ENCODE measurements at places on chromosomes 16 and 17.

DNA sequence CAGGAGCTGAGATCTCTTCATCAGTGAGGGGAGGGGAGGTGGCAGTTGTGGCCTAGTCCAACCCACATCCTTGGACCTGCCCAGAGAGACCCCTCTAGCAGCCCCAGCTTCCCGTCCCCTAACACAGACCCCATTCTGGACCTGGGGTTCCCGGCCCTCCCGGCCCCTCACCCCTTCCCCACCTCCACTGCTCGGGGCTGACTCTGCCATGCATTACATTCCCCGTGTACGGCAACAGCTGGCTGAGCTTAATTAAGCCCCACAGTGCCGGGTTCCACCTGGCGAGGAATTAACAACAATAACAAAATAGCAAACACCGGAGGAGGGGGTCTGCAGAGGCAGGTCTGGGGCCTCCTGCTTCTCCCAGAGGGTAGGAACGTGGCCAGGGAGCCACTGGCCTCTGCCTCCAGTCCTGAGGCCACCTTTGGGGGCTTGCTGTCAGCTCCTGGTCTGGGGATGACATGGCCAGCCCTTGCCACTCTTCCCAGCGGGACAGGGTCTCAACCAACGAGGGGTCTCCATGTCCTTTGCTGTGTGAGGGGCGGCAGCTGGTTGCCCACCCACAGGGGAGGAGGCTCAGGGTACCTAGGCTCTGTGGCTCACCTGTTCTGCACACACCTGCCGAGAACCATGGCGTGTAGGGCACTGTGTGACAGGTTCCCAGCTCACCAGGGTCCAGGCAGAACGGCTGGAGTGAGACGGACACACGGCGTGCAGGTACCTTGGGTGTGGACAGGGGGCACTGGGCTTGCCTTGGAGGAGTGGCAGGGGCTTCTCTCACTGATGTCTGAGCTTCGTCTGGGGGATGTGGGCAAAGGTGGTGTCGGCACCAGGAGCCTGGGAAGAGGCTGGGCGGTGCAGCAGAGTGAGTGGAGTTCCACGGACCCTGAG, 46.9 kb upstream of the CBFA2T3 start:
- no peak for DNase-seq

DNA sequence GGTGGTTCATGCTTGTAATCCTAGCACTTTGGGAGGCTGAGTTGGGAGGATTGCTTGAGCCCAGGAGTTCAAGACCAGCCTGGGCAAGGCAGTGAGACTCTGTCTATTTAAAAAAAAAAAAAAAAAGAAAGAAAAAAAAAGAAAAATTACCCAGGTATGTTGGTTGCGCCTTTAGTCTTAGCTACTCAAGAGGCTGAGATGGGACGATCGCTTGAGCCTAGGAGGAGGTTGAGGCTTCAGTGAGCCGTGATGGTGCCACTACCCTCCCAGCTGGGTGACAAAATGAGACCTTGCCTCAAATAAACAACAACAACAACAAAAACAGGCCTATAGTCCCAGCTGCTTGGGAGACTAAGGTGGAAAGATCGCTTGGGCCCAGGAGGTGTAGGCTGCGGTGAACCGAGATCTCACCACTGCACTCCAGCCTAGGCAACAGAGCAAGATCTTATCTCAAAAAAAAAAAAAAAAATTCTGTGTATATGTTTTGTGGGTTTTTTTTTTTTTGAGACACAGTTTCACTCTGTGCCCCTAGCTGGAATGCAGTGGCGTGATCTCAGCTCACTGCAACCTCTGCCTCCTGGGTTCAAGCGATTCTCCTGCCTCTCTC, 12.5 kb upstream of the ANKRD40CL start:
- DNase-seq: no peak

- no peak for DNase-seq
Measured at GRCh38 chr16:3256866-3257465, 533 bp upstream of the MEFV start.

DNA sequence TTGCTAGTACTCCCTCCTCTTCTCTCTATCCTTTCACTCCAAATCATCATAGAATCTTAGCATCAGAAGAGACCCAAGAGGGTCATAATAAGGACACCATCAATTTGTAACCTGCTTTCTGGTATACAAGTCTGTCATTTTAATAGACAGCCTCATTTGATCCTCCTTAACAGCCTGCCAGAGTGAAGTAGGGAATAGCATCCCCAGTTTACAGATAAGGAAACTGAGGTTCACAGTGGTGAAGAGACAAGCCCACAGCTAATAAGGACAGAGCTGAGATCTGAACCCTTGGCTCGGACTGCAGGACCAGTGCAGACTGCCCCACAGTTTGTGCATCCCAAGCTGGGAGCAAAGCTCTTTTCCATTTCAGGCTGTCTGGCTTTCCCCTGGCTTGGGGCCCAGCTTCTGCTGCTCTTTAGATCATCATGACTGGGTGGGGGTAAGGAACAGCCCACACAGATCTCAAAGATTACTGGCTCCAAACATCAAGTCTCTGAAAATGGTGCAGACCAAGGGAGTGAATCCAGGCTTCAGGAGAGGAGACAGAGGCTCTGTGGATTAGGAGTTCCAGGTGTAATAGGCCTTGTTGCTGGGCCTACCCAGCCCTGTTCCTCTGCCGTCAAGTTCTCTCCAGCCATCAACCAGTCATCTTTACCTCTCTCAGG, 10.3 kb upstream of the IGFBP4 start:
- no peak for DNase-seq

DNA sequence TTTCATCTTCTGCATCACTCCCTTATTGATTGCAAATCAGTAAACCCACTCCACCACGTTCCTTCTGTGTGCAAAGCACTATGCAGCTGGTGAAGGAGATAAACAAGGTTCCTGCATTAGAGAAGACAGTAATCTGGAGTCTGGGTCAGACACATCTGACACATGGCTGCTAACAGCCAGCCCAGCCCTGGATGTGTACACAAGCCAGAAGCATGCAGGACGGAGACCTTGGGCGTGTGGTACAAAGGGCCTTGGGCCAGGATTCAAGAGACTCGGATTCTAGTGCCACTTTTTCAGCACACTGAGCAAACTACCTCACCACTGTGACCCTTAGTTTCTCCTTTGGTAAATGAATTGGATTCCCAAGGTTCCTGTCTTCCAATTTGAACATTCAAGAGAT, 86.6 kb upstream of the DNAH9 start:
- no peak for DNase-seq

DNA sequence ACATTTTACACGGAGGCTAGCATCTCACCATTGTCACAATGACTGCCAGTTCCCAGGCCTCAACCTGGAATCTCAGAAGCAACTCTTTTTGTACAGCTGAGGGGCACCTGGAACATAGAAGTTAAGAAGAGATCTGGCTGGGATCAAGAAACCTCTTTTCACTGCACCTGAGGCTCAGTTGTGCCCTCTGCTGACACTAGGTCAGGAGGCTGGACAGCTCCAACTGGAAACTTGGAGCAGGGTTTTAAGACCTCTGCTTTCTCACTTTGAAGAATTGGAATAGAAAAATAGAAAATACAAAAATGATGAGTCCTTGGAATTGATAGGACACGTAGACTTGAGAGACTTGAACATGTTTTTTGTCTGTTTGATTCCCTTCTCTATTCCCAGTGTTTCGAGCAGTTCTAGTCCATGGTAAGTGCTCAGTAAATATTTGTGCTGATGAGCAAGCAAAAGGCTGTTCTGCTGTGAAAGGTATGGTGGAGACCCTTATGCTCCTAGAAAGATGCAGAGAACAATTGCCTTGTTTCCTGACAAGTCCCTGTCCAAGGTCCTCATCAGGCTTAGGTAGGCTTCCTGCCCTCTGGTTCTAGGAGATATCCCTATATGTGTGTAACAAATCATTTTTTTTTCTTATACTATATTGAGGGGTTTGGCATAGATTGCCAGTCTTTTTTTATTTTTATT, 13.6 kb upstream of the PPM1D start:
- DNase-seq: no peak

DNA sequence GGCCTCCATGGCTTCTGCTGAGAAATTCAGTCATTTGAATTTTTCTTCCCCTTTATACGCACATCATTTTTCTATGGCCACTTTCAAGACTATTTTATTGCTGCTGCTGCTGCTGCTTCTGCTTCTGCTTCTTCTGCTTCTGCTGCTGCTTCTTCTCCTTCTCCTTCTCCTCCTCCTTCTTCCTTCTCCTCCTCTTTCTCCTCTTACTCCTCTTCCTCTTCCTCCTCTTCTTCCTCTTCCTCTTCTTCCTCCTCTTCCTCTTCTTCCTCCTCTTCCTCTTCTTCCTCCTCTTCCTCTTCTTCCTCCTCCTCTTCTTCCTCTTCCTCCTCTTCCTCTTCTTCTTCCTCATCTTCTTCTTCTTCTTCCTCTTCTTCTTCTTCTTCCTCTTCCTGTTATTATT, 22.4 kb downstream of the CPD start:
- no peak for DNase-seq

DNA sequence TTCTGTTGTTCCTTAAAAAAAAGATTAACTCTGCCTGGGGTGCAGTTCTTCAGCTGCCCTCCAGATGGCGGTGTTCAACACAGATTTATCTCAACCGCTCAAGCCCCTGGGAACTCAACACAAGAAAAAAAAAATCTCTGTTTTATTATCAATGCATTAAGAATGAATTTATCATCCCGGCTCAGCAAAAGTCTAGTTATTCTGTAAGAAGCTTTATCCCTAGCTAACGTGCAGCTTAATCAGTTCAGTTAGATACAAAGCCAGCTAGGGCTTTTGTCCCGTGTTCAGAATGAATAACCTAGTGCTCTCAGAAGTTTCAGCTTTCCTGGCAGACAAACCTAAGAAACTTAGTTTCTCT, 475.9 kb upstream of the CCL2 start:
- no peak for DNase-seq

GRCh38 chr16:89395150-89396142, 94.9 kb downstream of the ANKRD11 start:
- no peak for DNase-seq

- no peak for DNase-seq
Measured at GRCh38 chr17:73308017-73308823, 3.6 kb downstream of the CDC42EP4 start.

DNA sequence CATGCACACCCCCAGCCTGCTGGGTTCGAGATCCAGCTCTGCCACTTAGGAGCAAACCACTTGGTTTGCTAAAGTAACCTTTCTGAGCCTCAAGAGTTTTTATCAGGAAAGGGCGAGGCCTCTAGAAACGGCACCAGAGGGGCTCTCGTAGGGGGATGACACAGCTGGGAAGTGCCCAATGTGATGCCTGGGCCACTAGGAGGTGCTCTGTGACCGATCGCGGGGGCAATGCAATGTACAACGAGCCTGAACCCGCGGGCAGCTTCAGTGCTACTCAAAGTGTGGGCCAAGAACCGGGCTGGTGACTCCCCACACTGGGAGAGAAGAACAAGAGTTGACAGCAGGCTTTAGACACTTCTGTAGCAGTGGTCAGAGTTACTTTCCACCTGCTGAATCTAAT, 9.4 kb downstream of the C16orf89 start:
- DNase-seq: no peak

DNA sequence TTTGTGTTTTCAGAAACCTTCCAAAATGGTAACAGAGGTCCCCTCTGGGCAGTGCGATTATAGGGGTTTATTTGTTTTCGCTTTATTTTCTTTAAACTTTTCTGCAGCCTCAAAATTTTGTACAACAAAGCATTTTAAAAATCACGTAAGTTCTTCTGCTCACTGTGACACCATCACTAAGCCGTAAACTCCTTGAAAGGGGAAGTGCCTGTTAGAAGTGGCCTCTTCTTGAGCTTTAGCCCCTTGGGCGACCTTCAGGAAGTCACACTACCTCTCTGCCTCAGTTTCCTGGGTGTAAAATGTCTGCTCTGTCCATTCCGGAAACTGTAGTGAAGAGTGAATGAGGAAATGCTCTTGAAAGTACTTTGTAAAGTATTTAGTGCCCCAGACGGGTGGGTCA, 26.6 kb downstream of the ARHGAP27 start:
- no peak for DNase-seq

DNA sequence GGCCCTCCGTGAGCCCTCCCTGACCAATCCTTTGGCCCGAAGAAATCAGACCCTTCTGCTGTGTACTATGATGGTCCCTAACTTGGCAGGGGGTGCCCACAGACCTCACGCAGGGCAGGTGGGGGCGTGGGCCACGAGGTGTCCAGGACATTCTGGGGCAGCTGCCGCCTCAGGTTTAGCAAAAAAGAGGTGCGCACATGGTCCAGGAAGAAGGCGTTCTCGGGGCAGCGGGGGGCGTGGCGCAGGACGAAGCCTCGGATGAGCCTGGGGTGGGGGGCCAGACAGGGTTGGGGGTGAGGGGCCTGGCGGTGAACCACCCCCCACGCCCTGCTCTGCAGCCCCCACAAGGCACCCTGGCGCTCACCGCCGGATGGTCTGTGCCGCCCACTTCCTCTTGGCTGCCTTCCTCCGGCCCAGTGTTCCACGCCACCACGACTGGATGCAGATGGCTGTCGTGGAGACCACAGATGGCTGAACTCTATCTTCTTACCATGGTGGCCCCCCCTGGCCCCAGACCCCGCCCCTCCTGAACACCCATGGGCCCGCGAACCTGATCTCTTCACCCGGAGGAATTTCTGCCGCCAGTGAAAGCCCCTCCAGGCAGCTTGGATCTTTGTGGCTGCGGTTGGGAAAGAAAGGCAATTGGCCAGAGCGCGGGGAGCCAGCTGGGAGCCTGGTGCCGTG, 14.2 kb upstream of the CRK start:
- DNase-seq: no peak

GRCh38 chr17:73984941-73985340, 218.5 kb upstream of the RPL38 start:
- no peak for DNase-seq

- DNase-seq: no peak
Measured at GRCh38 chr17:15966879-15967248, 21.9 kb downstream of the ADORA2B start.

GRCh38 chr17:77425791-77426641, 285.2 kb downstream of the SEC14L1 start:
- no peak for DNase-seq

DNA sequence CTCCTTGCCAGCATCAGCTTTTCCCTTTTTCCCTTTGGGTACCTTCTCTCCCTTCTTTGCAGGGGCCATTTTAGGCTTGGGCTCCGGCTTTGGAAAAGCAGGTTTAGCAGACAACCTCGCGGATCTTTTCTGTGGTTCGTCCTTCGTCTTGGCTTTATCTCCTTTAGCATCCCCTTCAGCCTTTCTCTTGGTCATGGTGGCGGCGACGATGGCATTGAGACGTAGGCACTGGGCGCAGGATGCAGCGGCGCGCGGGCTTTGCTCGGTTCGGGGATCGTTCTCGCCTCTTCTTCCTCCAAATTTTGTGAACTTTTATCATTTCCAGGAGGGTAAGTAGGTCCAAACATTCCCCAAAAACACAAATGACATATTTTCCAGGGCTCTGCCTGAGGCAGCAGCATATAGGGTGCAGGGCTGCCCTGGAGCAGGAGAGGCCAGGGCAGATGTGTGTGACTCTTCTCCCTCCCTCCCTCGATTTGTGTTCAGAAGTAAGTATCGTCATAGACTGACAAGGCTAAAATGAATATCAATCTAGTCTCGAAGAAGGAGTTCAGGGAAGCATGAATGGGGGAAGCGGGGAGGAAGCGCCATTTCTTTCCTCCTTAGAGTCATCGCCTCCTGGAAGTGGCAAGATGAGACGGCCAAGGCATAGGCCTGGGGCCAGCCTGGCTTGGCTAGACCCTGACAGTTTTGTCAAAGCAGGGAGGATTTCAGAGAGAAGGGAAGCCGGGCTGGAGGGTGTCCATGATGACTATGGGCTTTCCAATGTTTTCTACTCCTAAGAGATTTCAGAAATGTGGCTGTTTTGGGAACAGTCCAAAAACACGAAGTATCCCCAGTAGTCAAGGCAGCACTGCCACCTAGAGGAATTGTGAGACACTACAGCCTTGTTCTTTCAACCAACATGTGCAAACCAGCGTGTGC, 13.2 kb downstream of the CHCT1 start:
- DNase-seq: peak; percentile 79

Measured in COR-L47 (cell line).